ENCODE measurements at places on chromosomes 4 and X.

DNA sequence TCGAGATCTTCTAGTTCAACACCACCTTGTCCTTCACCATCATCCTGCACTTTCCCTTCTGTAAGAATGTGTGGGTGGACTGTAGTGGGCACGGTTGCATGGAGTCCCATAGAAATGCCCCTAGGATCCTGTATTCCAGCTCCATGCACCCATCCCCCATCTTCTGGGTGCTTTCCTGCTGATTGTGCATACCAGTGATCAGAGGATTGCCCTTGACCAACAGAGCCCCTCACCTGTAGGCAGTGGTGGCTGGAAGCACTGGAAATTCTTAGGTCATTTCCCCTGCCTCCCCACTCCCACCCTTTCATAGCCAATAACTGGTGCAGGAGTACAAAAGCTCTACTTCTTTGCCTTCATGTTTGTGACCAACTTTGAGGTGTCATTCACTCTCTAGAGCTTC, 213.4 kb upstream of the ARSJ start:
- no peak for DNase-seq

DNA sequence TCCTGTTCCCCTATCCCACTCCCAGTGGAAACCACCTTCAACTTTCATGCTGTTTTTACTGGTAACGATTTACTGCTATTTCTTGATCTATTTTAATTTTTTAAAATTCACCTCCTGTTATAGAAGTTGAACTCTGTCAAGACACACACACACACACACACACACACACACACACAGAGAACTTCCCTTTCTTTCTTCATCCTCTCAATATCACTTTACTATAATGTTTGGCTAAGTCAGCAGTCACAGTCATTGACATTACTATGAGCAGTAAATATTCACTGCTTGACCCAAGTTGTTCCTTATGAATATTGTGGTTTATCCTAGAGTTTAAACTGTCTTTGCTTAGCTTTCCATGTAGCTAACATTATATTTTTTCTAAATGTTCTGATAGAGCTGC, 24.0 kb upstream of the SGMS2 start:
- DNase-seq: no peak

- no peak for DNase-seq
Observed at GRCh38 chr4:1715002-1715758, 3.1 kb upstream of the SLBP start.

DNA sequence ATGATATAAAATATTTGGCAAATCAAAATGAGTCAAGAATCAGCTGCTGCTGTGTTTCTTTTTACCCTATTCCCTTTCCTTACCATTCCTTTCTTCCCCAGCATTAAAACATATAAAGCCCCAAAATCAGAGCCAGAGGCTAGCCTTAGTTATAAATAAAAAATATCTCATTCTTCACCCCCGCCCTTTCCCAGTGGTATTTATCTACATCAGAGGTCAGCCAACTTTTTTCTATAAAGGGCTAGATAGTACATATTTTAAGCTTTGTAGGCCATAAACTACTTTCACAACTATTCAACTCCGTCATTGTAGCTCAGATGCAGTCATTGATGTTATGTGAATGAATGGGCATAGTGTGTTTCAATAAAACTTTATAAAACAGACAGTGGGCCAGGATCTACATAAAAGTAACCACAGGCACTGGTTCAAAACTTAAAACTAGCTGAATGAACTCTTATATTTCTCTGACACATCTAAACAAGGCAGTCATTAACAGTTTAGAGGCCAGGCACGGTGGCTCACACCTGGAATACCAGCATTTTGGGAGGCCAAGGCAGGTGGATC, 30.5 kb upstream of the TCEANC start:
- DNase-seq: no peak

GRCh38 chr4:1842993-1843448, 12.9 kb downstream of the LETM1 start:
- DNase-seq: no peak

GRCh38 chrX:43878906-43879526, 3.2 kb downstream of the MAOB start:
- DNase-seq: no peak

DNA sequence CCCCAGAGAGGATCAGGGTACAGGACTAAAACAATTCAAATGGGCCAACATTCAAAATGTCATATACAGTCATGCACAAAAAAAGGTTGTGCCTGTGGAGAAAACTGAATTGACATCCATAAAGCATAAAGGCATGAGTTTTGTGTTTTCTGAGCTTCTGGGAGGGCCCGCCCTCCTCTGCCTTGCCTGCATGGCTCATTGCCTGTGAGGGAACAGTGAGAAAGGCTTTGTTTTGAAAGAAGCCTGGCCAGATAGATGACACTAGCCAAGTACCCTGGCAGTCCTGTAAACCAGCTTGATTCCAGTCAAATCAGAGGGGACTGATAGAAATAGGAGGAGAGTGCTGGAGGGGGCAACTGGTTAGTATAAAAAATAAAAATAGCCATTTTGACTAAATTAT, 194.3 kb downstream of the KIT start:
- DNase-seq: no peak

DNA sequence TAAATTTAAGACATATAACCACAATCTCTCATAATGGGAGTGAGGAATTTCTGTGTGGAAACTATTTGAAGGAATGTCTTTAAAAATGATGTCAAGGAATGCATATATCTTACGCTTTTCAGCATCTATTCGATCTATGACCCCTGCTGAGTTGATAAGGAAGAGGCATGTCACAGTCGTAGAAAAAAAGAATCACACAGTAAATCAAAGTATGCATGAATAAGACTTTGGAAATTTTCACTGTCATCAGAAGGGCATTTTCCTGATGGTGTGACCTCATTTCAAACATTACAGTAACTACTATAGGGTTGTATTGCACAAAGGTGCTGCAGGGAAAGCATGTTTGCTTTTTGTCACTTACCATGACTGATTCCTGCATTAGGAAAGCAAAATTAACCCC, 41.5 kb downstream of the REELD1 start:
- DNase-seq: no peak

GRCh38 chr4:75889537-75890199, 12.6 kb downstream of the PPEF2 start:
- no peak for DNase-seq

- no peak for DNase-seq
Observed at GRCh38 chr4:82084747-82085146, 289.0 kb downstream of the HNRNPD start.

DNA sequence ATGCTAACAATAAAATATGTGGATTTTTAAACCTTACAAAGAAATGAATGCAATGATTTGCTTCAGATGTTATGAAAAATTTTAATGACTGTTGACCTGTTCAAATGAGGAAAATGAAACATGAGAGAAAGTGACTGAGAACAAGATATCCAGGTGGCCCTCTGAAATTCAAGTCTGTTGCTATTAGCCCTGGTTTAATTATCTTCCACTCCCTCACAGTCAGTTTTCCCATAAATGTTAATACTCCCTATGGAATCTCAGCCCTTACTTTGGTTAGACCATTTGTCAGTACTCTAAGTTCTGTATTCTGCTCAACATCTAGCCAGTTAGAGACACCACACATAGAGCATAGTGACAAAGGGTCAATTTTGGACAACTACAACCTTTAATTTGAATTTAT, 327.8 kb downstream of the PDGFC start:
- DNase-seq: no peak

GRCh38 chrX:133033010-133033409, 63.9 kb downstream of the USP26 start:
- no peak for DNase-seq

- DNase-seq: no peak
Observed at GRCh38 chr4:140653718-140654494, 85.1 kb upstream of the UCP1 start.

DNA sequence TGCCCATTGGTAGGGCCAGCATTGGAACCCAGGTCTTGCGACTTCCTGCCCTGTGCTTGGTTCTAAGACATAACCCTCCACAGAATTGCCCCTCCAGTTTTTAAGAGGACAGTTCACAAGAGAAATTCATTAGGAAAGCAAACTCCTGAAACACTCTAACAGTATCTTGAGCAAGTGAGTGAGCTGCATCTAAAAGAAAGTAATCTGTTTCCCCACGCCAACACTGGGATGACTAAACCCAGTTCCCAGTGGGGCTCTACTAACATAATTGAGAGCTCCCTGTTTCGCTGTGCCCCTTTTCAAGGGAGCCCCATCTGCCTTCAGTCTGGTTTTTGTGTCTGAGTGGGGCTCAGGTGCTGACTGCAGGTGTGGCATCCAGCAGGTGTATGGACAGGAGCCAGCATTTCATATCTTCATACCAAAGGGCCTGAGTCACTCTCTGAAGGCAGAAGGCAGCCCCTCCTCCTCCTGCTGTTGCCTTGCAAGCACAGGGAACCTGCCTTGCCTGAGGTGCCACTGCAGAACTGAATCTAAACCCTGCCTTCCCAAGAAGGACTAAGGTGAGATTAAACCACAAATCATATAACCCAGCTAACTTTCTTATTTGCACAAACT, 8.0 kb downstream of the AMOT start:
- no peak for DNase-seq

- DNase-seq: no peak
Observed at GRCh38 chrX:338281-338835, 19.8 kb upstream of the GTPBP6 start.

DNA sequence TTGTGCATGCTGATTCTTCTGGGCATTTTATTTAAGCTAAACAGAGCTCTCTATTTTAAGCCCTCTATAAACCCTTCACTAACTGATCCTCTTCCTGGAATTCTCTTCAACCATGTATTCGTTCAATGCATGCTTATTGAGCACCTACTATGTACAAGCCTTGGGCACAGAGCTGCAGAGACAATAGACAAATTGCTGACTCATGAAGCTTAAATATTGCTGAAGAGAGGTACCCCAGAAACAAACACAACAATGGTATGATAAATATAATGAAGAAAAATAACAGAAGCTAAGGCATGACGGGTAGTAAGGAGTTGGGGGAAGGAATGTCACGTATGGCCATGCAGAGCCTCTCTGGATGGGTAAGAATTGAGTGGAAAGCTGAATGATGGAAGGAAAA, 222.2 kb downstream of the PPARGC1A start:
- no peak for DNase-seq

DNA sequence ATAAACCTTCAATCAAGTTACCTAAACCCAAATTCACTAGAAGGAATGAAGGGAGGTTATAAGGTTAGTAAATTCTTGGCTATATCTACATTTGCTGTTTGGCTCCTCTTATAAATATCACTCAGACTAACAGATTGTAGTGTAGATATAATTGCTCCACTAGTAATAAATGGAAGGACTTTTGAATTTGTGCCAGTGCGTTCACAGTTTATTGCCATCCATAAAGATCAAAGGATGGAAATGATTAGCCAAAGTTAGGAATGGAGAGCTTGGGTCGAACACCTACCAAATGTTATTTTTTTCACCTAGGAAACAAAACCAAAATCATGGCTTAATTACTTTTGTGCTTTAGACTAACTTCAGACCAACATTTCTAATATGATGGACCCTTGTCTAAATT, 9.2 kb downstream of the DTHD1 start:
- no peak for DNase-seq

DNA sequence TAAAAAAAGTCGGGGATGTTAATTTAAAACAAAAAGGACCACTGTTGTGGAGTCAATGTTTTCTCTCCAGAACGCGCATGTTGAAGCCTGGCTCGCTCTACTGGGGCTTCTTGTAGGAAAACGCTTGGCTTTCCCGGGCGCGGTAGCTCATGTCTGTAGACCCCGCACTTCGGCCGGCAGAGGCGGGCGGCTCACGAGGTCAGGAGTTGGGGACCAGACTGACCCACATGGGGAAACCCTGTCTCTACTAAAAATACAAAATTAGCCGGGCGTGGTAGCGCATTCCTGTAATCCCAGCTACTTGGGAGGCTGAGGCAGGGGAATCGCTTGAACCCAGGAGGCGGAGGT, 15.6 kb downstream of the NELFA start:
- DNase-seq: no peak

GRCh38 chr4:87089368-87089767, 131.1 kb downstream of the KLHL8 start:
- DNase-seq: no peak

DNA sequence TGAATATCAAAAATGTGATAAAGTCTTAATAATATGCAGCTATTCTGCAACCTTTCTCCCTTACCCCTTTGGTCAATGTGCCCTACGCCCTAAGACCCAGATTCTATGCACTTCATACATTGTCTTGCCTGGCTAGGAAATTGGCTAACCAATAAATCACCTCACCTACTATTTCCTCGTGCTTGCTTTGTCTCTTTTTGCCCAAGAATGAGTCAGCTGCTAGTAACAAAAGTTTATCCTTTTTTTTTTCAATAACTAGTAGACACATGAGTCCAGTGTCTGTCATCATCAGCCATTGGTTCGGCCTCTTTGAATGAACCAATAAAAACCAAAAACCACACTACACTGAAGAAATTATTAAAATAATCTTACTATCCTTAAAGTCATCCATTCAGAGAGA, 387.1 kb downstream of the PPP3CA start:
- no peak for DNase-seq

- DNase-seq: no peak
Observed at GRCh38 chr4:172740434-172740833, 428.2 kb upstream of the GALNT7 start.

DNA sequence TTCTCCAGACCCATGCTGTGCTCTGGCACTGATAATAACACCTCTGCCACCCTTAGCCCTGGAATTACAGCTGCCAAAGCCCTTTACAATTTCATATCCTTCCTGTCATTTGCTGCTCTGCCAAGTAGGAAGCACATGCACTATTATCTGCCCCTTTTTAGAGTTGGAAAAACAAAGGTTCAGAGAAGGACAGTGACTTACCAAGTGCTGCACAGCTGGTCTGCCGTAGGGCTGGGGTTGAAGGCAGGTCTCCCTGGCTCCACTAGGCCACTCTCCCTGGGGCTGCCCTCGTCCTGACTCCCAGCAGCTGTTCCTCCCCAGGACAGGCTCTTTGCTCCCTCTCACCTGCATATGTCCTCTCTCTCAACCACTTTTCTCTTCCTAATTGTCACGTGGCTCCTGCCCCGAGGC, 73.4 kb downstream of the ANAPC4 start:
- DNase-seq: no peak

DNA sequence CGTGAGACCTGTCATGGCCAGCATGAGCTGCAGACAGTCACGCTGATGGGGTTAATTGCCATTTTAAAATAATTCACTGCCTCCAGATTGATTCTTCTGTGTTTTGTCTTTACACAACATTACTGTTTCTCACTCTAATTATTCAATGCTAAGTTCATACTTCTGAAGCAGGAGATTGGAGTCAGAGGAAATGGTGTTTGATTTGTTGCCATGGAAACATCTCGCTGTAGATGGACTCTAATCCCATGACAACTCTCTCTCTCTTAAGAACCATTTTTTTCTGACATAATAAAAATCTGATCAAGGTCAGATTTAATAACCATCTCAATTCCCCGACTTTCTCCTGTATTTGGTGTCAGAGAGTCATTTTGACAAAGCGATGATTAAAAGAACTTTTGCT, 209.0 kb downstream of the IDS start:
- DNase-seq: no peak

Measured in effector CD8-positive, alpha-beta T cell (primary cell).